ENCODE measurements at places on chromosomes 13 and 19.
A peak's percentile ranks its signal among the peaks of the same experiment; 100 is the strongest.

GRCh38 chr13:33590936-33591335 lies 227.0 kb upstream of the RFC3 start:
- DNase-seq, result no peak

DNA sequence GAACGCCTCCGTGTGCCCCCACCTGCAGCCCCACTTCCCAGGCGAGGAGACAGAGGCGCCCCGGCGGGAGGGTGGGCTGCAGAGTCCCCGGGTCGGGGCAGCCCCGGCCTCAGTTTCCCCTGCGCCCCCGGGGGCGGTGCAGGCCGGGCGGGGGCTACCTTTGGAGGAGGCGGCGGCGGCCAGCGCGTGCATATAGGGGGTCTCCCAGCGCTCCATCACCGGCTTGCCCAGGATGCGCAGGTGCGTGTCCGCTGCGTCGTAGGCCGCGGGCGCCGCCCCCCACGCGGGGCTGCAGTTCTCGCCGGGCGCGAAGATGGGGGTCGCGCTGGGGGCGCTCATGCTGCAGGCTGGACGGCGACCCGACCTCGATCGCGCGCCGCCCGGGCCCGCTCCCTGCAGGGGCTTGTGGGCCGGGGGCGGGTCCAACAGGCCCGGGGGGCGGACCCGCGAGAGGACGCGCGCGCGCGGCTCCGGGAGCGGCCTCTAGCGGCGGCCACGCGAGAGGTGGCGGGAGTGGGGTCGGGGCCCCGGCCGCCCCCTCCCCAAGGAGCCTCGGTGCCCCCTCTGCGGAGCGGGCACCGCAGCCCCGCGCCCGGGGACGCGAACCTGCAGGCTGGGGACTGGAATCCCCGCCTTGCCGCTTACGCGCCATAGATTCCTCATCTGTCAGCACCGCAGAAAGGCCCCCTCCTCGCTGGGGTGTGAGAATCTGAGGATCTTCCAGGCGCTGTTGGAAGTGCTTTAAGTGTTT lies at the start of gene GAMT:
Gene GAMT (minus strand): TSS at position 405 of the 751 bp plus-strand sequence. CDS start 66 bp downstream, at position 339.
- DNase-seq, result peak; percentile 34

DNA sequence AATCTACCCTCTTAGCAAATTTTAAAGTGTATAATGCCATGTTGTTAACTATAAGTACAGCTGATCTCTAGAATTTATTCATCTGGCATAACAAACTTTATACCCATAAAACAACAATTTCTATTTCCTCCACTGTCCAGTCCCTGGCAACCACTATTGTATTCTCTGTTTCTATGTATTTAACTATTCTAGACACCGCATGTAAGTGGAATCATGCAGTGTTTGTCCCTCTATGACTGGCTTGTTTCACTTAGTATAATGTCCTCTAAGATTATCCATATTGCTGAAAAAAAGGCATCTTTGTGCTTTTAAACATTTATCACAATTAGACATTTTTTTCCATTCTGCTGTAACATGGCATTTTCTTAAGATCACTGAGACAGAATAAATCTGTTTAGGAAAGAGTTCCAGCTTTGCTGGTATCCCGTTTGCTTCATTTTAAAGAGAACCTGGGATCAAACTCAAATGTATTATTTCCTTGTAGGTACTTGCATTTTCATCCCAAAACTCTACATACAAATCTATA lies 1191.0 kb downstream of the SLITRK5 start:
- DNase-seq, result peak; percentile 96

GRCh38 chr13:41411522-41411921 lies 45.8 kb upstream of the RGCC start:
- no peak for DNase-seq

GRCh38 chr19:6768236-6768785 lies 1.1 kb upstream of the SH2D3A start:
- DNase-seq, result no peak

GRCh38 chr13:53405616-53406015 lies 377.0 kb downstream of the OLFM4 start:
- no peak for DNase-seq

DNA sequence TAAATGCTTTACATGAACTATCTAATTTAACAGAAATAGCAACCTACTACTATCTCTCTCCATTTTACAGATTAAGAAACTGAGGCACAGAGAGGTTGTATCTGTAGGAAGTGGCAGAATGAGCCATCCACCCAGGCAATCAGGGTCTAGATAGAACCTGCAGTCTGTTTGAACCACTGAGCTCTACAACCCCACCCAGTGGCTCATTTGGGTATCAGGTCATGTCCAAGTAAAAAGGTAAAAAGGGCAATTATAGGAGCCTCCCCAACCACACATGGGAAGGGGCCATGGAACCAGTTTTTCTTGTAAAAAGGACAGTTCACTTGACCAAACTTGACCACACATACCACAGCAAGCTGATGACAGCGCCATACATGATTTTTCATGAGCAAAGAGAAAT lies 92.9 kb upstream of the SGCG start:
- peak; percentile 4 for DNase-seq

GRCh38 chr13:24050796-24051715 lies 109.5 kb upstream of the SPATA13 start:
- DNase-seq, result no peak
